GM23338 (cell line): ENCODE measurements at places on chromosomes 16 and 17. TPM values are rescaled to one million over a fixed set of nuclear protein-coding genes. Genes with fewer than 3 reads are reported as not detected.
A peak's percentile ranks its signal among the peaks of the same experiment; 100 is the strongest.

- peak overlapping the region; percentile 7; the same call in 1 of the 2 replicates for H3K4me3 ChIP-seq
- H3K36me3 ChIP-seq, result no peaks in the 10 kb centered on the region
- peak; percentile 66 for DNase-seq
- no peaks in the 10 kb centered on the region for H3K27me3 ChIP-seq
- H3K4me1 ChIP-seq, result peaks cover 64% of the 10 kb centered on the region
Measured at GRCh38 chr16:74026373-74027281, 270.0 kb upstream of the PSMD7 start.

GRCh38 chr17:79414063-79414792, 196.6 kb downstream of the RBFOX3 start:
- DNase-seq, result no peak
- H3K27ac ChIP-seq, result no peak overlapping the region
- H3K4me1 ChIP-seq, result no peaks in the 10 kb centered on the region
- H3K36me3 ChIP-seq, result no peaks in the 10 kb centered on the region
- no peak overlapping the region for H3K4me3 ChIP-seq

GRCh38 chr16:75002474-75002873, 3.6 kb downstream of the ZNRF1 start:
- no peaks in the 10 kb centered on the region; the same call in 1 of the 2 replicates for H3K36me3 ChIP-seq
- peaks cover 8% of the 10 kb centered on the region for H3K27me3 ChIP-seq
- no peak overlapping the region for H3K4me3 ChIP-seq
- peaks cover 26% of the 10 kb centered on the region for H3K4me1 ChIP-seq
- H3K27ac ChIP-seq, result 0 out of 2 replicates have a peak overlapping the region, but pooled peaks have one; percentile 55
- no peak for DNase-seq

DNA sequence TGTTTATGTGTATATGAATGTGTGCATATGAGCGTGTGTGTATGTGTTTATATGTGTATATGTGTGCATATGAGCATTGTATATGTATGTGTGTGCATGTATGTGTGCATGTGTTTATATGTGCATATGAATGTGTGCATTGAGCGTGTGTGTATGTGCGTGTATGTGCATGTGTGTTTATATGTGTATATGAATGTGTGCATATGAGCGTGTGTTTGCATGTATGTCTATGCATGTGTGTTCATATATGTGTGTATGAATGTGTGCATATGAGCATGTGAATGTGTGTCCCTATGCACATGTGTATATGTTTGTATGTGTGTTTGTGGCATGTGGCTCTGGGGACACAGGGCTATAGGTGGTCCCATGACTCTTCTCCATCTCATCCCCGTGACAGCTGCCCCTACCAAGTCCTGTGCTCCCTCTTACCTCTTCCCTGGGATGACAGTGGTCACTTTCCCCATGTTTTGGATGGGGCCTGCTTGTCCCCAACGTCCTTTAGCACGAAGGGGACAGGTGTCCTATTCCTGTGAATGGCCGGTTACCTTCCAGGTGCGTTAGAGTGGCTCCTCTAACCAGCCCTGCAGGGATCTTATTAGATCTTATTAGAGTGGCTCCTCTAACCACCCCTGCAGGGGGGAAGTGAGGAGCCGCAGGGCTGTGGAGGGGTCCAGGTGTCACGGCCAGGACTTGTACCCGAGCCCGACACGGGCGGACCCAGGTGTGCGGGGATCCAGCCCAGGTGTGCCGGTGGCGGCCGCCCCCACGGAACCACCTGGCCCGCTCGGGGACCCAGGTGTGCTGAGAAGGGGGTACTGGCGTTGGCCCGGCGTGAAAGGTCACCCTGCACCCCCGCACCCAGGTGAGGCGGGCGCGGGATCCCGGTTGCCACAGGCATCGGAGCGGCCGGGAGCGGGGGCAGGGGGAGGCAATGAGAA, 105.6 kb downstream of the SEC14L1 start:
- peaks cover 9% of the 10 kb centered on the region; the same call in 1 of the 2 replicates for H3K27me3 ChIP-seq
- no peaks in the 10 kb centered on the region for H3K4me1 ChIP-seq
- no peak overlapping the region for H3K27ac ChIP-seq
- peak overlapping the region; percentile 72 for H3K4me3 ChIP-seq
- no peaks in the 10 kb centered on the region for H3K36me3 ChIP-seq
- no peak for DNase-seq

Gene GRAPL
- 0.28 TPM in 1 of 2 replicates, not detected in the other for total RNA-seq

Gene PRDM7
- total RNA-seq, result not detected in 2 replicates

DNA sequence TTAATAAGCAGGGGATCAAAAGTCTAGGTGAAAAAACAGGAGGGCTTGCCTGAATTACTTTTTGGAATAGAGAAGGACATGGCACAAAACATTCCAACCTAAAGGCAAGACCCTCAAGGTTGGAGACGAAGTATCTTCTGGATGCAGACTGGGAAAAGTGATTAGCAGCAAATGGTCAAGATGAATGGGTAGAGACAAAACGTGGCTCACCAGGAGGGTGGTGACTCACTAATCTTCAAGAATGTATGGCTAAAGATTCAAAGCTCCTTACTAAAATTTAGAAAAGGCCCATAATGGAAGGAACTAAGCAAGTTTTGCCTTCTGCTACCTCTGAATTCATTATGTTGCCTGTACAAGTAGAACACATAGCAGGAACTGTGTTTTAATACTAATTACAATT, 469.5 kb upstream of the RBFOX1 start:
- no peak for DNase-seq
- peaks cover 5% of the 10 kb centered on the region; the same call in 1 of the 2 replicates for H3K36me3 ChIP-seq
- no peak overlapping the region for H3K4me3 ChIP-seq
- H3K27ac ChIP-seq, result no peak overlapping the region
- no peaks in the 10 kb centered on the region for H3K4me1 ChIP-seq

GRCh38 chr16:2963074-2963722, 877 bp upstream of the KREMEN2 start:
- peaks cover 45% of the 10 kb centered on the region for H3K27me3 ChIP-seq
- no peaks in the 10 kb centered on the region for H3K36me3 ChIP-seq
- H3K4me3 ChIP-seq, result peak overlapping the region; percentile 83

Gene TP53TG3
- not detected in 2 replicates for total RNA-seq

- H3K27ac ChIP-seq, result no peak within 1 kb of the TSS
- no peaks in the 10 kb centered on the region; the same call in 1 of the 2 replicates for H3K4me1 ChIP-seq
- peak; percentile 93 for DNase-seq
- peaks cover 16% of the 10 kb centered on the region for H3K27me3 ChIP-seq
Measured at GRCh38 chr17:44324571-44325275, at the start of gene SLC25A39. Gene SLC25A39 (minus strand): TSS chr17:44324823. CDS start chr17:44323562, 1,261 bp downstream.

- no peaks in the 10 kb centered on the region for H3K4me1 ChIP-seq
- no peaks in the 10 kb centered on the region for H3K27me3 ChIP-seq
- no peak overlapping the region for H3K27ac ChIP-seq
- no peak overlapping the region for H3K4me3 ChIP-seq
Measured at GRCh38 chr17:72706396-72706981, 386.0 kb downstream of the SLC39A11 start.

DNA sequence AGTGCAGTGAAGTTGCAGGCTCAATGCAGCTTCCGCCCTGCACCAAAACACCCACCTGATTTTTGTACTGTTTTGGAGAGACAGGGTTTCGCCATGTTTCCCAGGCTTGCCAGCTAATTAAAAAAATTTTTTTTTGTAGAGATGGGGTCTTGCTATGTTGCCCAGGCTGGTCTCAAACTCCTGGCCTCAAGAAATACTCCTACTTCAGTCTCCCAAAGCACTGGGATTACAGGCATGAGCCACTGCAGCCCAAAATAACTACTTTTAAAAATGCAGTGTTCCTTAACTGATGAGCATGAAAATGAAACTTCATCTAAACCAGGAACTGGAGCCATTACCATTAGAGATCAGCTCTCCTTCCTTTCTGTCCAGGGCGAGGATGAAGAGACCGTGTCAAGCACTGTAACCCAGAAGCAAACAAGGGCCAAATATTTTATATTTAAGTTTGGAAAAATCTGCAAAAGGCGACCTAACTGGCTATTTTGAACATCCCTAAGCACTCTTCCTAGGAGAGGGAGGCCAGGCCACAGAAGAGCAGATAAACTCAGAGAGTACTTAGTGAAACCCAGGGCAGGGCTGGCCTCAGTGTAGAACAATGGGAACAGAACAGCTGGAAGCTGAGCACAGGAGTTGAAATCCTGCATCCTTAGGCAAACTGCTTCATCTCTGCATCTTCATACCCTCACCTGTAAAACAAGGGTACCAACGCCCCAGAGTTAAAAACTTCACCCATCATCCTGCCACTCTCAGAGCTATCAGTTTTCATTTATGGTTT, 24.0 kb downstream of the CREBBP start:
- no peak overlapping the region for H3K4me3 ChIP-seq
- DNase-seq, result peak; percentile 60
- H3K27me3 ChIP-seq, result no peaks in the 10 kb centered on the region
- H3K27ac ChIP-seq, result peak overlapping the region; percentile 73; the same call in 1 of the 2 replicates
- no peaks in the 10 kb centered on the region for H3K36me3 ChIP-seq

DNA sequence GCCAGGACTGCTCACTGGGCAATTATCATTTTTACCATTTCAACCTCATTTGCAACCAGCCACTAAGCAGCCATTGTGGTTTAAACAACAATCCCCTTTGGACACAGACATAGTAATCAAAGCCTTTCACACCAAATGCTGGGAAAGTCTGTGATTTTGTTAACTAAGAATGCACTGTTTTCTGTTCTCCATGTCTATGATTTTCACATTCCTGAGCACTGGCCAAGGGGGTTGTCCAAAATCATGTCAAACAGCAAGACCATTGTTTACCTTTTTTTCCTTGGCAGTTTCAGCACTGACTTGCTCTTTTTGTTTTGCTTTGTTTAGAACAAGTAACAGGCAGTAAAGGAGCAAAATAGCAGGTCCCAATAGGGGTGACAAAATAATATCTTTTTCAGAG, 106.3 kb upstream of the SIAH1 start:
- no peaks in the 10 kb centered on the region for H3K4me1 ChIP-seq
- H3K27me3 ChIP-seq, result no peaks in the 10 kb centered on the region
- H3K36me3 ChIP-seq, result no peaks in the 10 kb centered on the region
- no peak for DNase-seq
- H3K27ac ChIP-seq, result no peak overlapping the region
- H3K4me3 ChIP-seq, result no peak overlapping the region

DNA sequence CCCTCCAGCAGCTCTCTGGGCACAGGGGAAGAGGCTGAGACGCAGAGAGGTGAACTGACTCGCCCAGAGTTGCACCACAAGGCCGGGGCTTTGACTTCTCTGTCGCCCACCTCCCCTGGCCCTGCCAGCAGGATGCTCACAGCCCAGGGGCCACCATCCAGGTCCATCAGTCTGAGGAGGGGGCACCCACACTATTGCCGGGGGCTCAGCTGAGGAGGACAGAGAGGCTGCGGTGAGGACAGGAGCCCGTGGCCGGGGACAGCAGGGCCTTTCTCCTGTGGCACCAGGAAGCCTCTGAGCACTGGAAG, 32.6 kb downstream of the KDM8 start:
- no peaks in the 10 kb centered on the region for H3K27me3 ChIP-seq
- DNase-seq, result no peak
- no peak overlapping the region for H3K4me3 ChIP-seq
- H3K4me1 ChIP-seq, result no peaks in the 10 kb centered on the region
- H3K27ac ChIP-seq, result no peak overlapping the region

GRCh38 chr16:5838071-5838470, 740.5 kb upstream of the EEF2KMT start:
- no peak overlapping the region for H3K27ac ChIP-seq
- no peaks in the 10 kb centered on the region for H3K36me3 ChIP-seq
- no peak for DNase-seq
- H3K27me3 ChIP-seq, result no peaks in the 10 kb centered on the region
- no peaks in the 10 kb centered on the region for H3K4me1 ChIP-seq

DNA sequence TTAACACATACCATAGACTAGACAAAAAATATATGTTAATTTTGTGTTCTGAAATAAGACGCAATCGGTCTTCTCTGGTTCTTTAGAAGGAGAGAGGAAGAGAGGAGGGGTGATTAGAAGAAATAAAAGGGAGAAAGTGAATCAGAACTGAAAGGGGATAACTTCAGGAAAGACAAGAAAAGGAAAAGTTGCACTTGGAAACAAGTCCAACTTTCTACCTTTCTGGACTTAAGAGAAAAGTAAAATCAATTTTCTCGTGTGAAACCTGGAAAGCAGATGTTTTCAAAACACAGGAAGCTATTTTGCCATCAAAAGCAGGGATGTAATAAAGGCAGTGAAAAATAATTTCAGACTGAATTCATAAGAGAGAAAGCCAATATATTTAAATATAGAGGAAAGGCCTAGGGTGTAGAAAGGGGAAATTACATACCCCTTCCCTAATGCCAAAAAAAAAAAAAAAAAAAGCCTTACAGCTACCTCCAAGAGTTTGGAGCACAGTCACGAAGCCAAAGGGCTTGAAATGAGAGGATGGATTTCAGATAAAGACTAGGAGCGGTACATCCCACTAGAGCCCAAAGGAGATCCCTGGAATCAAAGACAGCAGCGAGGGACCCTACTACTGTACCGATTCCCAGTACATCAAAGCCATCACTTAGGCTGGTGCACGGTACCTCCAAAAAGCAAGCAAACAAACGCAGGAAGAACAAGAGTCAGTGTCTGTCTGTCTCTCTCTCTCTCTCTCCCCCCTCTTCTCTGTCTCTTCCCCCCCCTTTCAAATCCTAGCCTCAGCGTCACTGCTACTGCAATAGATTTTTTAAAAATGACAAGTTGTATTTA, 12.1 kb upstream of the ZFHX3 start:
- H3K4me3 ChIP-seq, result peak overlapping the region; percentile 46
- H3K27me3 ChIP-seq, result peaks cover 83% of the 10 kb centered on the region
- no peaks in the 10 kb centered on the region for H3K36me3 ChIP-seq

DNA sequence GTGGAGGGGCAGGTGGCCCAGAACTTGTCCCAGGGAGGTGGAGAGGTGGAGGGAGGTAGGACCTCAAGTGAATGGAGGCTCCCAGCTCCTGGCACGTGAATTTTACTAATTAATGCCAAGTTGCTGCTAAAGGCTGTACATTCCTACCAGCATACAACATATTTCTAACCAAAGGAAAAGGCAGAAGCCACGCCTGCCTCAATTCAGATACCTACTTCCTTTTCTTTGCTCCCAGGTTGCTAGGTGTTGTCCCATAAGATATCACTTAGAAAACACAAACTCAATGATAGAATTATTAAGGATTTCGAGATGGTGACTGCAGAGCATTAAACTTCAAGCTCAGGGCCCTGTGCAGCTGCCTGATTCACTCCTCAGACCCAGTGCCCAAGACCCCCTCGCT, 20.5 kb upstream of the SMPD3 start:
- no peak overlapping the region for H3K27ac ChIP-seq
- no peak overlapping the region for H3K4me3 ChIP-seq
- H3K36me3 ChIP-seq, result no peaks in the 10 kb centered on the region
- no peaks in the 10 kb centered on the region for H3K4me1 ChIP-seq
- H3K27me3 ChIP-seq, result no peaks in the 10 kb centered on the region

DNA sequence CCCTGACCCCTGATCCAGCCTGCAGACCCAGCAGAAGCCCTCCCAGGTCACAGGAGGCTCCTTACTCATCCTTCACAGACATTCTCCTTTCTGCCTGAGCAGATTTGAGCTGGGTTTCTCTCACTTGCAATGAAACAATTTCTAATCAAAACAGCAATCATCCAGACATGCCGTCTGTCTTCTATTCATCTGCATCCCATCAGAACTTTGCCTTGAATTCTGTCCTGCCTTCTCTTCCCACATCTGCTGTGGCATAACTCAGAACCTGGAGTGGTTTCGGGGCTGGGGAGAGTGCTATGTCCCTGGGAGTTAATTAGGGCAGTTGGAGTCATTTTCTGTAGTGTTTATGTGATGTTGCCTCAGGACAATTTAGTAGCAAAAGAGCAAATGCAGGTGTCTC, 278.6 kb downstream of the CBLN1 start:
- peaks cover 1% of the 10 kb centered on the region; the same call in 1 of the 2 replicates for H3K4me1 ChIP-seq
- H3K27me3 ChIP-seq, result no peaks in the 10 kb centered on the region
- no peak for DNase-seq
- H3K4me3 ChIP-seq, result no peak overlapping the region
- H3K36me3 ChIP-seq, result no peaks in the 10 kb centered on the region
- no peak overlapping the region for H3K27ac ChIP-seq
